ENCODE measurements at places on chromosomes 3 and 15.

DNA sequence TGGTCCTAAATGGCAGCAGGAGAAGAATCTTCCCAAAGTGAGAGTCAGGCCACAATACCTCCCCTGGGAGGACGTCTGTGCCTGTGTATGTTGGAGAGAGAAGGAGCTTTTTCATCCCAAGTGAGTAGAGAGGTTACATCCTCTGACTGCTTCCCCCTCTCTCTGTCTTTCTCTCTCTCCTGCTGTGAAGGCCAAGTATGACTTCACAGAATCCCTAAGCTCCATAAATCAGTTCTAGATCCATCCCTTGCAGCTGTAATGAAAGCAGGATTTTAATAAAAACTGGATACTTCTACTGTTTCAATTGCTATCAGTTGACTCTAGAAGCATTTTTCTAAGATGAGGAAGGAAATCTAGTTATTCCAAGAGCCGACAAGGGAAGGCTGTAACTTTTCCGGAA, 389.1 kb upstream of the PROK2 start:
- DNase-seq: no peak

GRCh38 chr15:92807971-92808571, 92.1 kb upstream of the CHD2 start:
- DNase-seq: no peak

DNA sequence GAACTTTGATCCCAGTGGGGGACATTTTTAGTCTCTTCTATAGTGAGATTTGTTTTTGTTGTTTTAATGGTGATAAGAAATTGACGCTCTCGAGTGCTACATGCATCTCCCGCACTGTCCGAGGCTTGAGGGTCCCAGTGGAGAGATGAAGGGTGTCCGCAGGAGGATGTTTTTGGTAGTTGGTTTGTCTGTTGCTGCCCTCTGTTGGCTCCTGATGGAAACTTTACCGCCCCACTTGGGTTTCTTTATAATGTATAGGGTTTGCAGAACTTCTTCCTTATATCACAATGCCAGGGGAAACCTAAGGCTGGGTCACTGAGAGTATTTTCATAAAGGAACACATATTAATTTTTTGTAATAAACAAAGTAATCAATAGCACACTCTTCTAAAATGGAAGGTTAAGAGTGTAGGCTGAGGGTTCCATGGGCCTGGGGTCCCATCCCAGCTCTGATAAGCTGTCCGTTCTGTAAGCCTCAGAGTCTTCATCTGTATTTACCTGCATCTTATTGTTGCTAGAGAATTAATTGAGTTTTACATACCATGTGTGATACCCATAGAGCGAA, 185.3 kb upstream of the FEZF2 start:
- DNase-seq: no peak

DNA sequence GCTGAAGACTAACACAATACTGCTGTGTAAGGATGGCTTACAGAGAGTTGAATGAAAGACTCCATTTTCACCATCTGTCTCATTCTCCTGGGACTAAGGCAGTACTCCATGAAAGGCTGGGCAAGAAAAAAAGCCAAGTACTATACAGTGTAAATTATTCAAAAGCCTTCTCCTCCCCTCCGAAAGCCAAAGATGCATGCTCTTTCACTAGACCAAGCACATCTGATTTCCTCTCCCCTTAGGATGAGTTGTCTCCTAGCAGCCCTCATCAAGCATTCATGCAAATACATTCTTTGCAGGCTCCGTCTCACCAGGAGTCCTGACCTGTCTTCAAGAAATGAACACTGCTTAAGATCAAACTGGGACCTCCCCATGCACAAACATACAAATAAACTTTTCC, 133.5 kb upstream of the THBS1 start:
- no peak for DNase-seq

DNA sequence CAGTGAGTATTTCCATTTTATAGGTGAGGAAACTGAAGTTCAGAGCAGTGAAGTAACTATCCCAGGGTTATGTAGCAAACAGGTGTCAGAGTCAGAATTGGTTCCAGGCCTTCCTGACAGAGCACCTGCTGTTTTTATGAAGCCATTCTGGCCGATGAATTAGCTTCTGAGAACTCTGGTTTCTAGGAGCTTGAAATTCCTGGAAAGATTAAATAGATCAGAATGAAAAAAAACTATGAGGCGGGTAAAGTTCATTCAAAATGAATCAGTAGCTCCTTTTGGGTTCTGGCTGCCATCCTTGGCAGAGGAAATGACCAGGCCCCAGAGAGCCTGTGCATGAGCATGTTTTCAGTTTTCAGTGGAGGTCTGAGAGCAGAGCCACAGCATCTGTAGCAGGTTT, 59.3 kb upstream of the CFAP161 start:
- DNase-seq: no peak

DNA sequence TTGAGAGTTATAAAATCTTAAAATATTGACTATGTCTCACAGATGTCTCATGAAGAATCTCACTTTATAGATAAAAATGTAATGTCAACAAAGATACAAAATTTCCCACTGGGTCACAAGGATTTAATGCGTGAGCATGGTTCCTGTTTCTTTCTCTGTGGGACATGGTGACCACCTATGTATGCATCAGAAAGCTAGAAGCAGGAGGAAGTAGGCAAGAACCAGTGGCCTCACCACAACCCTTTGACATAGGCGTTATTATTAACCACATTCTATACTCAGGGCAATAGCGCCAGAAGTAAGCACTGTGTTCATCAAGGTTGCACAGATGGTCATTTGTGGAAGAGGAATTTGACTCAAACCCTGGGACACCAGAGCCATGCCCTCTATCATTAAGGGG, 11.7 kb upstream of the ADAMTS17 start:
- DNase-seq: no peak

DNA sequence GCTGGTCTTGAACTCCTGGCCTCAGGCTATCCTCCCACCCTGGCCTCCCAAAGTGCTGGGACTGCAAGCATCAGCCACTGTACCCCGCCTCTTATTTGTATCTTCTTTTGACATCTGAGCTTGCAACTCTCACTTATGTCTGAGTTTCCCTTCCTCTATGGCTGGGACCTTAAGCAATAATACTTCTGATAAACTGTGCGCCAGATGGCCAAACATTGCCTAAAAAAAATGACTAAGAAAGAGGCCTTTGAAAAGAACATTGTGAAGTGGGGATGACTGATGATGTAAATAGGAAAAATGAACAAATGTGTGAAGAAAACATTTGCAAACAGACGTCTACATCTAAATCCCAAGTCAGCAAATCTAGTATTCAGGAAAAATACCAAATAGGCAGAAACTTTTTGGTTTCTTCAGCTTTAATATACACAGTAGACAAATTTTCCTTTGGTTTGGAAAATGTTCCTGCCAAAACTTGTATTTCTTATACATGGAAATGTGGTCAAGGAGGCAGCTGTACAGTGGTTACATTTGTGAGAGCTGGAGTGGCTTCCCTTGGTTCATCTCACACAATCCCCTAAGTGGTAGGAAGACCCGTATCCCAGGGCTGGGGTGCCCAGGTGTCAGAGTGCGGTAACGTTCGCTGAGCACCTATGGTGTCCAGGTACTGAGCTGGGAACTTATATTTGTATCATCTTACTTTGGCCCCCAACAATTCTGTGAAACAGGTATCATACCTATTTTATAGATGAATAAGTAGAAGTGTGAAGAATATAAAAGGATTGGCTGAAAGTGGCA, 11.6 kb upstream of the TFRC start:
- DNase-seq: no peak

DNA sequence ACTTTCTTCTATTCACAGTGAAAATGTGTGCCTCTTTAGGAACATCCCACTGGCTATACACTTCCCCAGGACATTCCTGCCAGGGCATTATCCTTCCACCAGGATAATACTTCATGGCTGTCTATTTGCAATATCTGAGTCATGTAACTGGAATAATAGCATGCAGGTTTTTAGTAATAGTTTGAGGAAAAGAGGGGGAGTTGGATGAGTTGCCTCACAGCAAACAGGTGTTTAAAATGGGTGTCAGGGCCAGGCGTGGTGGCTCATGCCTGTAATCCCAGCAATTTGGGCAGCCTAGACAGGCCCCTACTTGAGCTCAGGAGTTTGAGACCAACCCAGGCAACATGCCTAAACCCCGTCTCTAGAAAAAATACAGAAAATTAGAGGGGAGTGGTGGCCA, 585.9 kb downstream of the DIPK2A start:
- DNase-seq: no peak

DNA sequence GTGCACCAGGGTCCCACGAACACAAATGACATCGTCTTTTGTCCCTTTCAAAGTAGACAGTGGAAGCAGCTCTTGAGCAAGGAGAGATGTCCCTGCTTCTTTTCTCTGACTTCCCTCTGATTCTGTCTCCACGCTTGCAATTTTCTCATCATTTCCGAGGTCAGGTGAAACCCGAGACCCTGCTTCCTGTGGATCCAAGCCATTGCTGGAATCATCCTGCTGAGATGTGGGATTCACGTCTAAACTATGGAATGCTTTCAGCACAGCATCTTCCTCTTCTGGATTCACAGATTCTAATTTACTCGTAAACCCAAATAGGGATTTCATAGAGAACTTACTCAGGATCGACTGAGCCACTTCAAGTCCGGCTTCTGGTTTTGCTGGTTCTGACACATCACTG, 127.1 kb downstream of the FMN1 start:
- DNase-seq: no peak

DNA sequence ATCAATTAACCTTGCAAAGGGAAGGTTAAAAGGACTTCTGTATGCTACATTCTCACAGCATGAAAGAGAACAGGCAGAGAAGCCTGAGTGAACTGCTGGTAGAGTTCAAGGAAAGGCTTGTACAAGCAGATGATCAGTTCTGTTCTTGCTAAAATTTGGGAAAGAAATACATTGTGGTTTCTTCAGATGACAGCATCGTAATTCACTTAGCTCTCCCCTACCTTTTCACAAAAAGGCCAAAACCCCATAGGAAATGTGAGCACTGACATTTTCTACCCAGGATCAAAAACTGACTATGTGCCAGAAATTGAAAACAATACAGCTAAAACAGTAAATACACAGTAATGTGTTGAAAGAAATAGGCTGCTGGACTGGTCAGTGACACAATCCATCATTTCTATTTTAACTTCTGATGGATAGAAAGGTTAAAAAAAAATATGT, 216.4 kb downstream of the DPH6 start:
- DNase-seq: no peak

Data from activated CD8-positive, alpha-beta memory T cell treated with anti-CD3 and anti-CD28 coated beads, Interleukin-2, amount 50 U/mL, for 4 hours (primary cell).